ENCODE measurements at places on chromosomes 6 and 20. TPM values are rescaled to one million over a fixed set of nuclear protein-coding genes. Genes with fewer than 3 reads are reported as not detected.

Gene CRISP3
- total RNA-seq, result not detected

Gene GPR6
- not detected for total RNA-seq

Gene VSX1
- not detected for total RNA-seq

Gene RIPPLY2
- total RNA-seq, result not detected

Gene HNF4A
- total RNA-seq, result not detected

Gene EYS
- total RNA-seq, result not detected

Gene CLPSL2
- total RNA-seq, result not detected

Gene HBS1L
- 69.3 TPM for total RNA-seq

Gene DEFB132
- total RNA-seq, result not detected

Gene ZCCHC3
- total RNA-seq, result 17.2 TPM

Gene WFDC10B
- not detected for total RNA-seq
